ENCODE measurements at places on chromosomes 16 and 17.

- DNase-seq: no peak
These were observed 9.9 kb downstream of the PER1 start for GRCh38 chr17:8142158-8142886.

DNA sequence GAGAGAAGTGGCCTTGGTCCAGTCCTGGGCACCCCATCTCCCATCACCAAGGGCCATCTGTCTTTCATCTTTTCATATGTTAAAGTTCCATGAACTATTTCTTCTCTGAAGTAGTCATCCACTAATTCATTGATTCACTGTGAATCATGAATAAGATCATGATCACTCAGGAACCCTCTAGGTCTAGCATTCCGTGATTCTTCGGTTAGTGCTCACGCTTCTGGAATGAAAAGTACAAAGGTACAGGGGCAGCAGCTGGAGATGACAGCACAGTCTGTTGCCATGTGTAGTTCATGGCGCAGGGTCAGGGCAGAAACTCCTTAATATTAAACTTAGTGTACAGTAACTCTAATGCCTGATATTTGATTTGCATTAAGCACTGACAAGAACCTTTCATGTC lies 127.1 kb downstream of the CDH13 start:
- no peak for DNase-seq

DNA sequence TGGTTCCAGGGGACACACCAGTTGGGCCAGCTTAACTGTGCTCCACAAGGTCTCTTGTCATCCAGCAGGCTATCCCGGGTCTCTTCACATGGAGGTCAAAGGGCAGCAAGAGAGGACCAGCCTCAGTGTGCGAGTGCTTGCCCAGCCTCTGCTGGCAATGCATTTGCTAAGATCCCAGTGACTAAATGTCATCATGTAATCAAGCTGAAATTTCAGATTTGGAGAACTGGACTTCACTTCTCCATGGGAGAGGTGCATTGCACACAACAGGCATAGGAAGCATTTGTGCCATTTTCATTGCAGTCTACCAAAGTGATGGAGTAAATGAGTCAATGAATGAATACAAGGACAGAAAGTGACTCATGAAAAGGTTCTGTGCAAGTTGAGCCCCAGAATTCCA lies 51.2 kb upstream of the KDM8 start:
- DNase-seq: no peak

DNA sequence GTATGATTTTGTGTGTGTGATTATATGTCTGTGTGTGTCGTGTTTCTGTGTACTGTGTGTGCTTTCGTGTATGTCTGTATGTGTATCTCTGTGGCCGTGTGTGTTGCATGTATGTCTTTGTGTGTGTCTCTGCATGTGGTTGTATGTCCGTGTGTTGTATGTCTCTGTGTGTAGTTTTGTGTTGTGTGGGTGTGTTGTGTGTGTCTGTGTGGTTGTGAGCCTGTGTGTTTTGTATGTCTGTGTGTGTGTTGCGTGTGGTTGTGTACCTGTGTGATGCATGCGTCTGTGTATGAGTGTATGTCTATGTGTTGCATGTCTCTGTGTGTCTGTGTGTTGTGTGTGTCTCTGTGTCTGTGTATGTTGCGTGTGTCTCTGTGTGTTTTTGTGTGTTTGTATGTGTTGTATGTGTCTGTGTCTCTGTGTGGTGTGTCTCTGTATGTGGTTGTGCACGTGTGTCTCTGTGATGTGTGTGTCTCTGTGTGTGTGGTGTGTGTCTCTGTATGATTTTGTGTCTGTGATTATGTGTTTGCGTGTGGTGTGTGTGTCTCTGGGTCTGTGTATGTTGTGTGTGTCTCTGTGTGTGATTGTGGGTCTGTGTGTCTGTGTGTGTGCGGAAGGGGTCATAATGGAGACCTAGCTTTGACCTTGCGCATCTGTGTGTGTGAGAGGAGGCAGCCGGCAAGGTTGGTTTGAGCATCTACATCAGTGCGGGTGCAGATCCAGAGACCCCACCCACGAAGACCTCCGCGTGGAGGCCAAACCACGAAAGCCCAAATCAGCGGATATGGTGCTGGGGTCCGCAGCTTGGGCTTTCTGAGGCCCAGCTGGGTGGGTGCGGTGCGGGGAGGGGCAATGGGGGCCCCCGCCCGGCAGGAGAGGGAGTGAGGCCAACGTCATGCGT lies 212.6 kb upstream of the GSE1 start:
- no peak for DNase-seq

DNA sequence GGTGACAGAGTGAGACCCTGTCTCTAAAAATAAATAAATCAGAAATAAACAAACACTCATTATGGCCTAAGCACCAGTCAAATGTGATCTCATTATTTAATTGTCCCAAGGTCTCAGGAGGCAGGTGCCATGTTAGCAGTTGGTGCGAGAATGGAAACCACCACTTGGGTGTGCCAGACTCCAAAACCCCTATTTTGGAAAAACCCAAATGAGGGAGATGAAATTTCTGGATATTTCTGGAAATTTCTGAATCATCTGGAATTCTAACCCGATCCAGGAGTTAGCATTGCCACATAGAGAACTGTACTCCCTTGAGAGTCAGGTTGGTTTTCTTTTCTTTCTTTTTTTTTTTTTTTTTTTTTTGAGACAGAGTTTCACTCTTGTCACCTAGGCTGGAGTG lies 264.0 kb downstream of the XYLT1 start:
- DNase-seq: no peak

DNA sequence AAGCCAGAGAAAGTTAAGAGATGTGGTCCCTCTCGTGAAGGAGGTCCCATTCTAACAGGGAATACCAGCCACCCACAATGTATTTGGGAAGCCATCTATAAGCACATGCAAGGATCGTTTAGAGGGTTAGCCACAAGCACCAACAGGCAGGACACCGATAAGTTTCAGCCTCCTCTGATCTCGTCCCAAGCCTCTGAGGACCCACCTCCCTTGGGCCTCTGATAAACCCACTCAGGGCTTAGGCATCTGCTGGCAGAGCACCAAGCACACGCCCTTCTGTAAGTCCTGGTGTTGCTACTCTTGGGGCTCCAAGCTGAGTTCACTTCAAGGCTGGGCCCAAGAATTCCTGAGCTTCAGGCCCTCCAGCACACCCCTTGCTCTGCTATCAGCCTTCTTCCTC lies 5.4 kb upstream of the PNPO start:
- no peak for DNase-seq

Measured in transverse colon (tissue), 4 donors.